ENCODE measurements at places on chromosomes 6 and 20.

GRCh38 chr6:49826743-49827406, 39.5 kb downstream of the CRISP1 start:
- no peak for DNase-seq

DNA sequence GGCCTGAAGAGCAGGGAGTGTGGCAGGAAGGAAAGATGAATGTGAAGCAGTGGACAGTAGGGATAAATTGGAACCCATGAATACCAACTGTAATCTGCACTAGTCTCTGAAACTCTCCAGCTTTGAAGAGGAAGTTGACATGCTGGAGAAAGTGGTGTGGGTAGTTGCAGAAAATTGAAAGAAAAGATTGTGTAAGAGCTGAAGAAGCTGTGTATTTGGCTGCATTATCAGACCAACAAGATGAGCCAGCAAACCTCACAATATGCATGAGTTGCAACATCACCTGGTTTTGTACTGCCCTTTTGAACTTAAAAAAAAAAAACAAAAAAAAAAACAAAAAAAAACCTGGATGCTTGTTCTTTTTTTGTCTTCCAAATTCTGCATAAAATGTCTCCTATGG, 921.9 kb upstream of the EYS start:
- no peak for DNase-seq

GRCh38 chr6:148830614-148831013, 83.8 kb downstream of the UST start:
- no peak for DNase-seq

GRCh38 chr6:136525586-136526195, 24.5 kb downstream of the MAP7 start:
- DNase-seq: no peak
